Mesenteric fat pad (tissue), 1 donor: ENCODE measurements at places on chromosomes 4 and X. TPM values are rescaled to one million over a fixed set of nuclear protein-coding genes. Genes with fewer than 3 reads are reported as not detected.

DNA sequence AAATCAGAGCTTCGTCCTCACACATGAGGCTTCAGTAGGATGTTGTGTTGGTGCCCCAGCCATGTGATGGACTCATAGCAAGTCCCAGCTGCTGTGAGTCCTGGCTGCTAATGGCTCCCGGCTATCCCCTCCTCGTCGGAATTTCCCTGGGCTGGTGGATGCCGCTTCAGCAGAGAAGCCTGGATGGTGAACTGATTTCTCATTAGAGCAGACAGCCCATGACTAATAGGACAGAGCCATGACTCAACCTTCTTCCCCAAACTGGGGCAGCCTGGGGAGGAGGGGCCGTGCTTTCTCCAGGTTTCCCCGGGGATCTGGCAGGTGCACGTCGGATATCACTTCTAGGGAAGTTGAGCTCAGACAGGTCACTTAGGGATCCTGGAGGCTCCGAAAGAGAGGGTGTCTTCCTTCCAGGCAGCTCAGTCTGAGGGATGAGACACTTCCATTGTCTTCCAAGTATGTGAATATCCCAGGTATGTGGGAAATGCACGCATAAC is 112.7 kb downstream of the ASMT start:
- no peak for DNase-seq

GRCh38 chrX:103254171-103254824 is 657 bp downstream of the TCEAL8 start:
- DNase-seq: no peak

DNA sequence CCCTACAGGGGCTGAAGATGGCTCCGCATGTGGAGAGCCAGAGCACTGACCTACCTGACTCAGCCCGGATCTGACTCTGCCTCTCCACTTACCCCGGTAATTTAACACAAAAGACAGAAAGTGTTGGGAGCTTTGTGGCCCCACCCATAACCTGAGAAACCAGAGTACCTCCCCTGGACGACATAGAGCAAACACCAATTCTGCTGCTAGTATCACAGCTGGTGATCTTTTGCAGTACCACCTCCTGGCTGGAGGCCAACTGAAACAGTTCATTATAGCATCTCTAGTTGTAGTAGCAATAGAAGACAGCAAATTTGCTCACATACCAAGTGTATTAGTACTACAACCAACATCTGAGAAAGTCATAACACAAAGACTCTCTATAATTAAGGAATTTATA is 443.9 kb downstream of the KLHL4 start:
- no peak for DNase-seq

GRCh38 chr4:1112174-1112820 is 1.1 kb downstream of the RNF212 start:
- no peak for DNase-seq

- no peak for DNase-seq
These were observed 22.5 kb downstream of the PPA2 start for GRCh38 chr4:105451346-105451745.

Gene EPHA5
- not detected for total RNA-seq

Gene BEX5
- total RNA-seq: 1.2 TPM

Gene GPR34
- 41.2 TPM for total RNA-seq
